A549 treated with AZD2906 at 1 μM for 4 hours (cell line): ENCODE measurements at places on chromosomes 1 and 21. TPM values are rescaled to one million over a fixed set of nuclear protein-coding genes. Genes with fewer than 3 reads are reported as not detected.

The MYOC gene
- not detected in 5 replicates for total RNA-seq

The DNAI4 gene
- total RNA-seq, result 0.22 to 1.1 TPM (median 0.34 TPM) in 5 replicates

The PRELP gene
- total RNA-seq, result 0.01 TPM in 2 of 5 replicates, not detected in the others

The HENMT1 gene
- total RNA-seq, result 3.8 to 4.4 TPM (median 4.0 TPM) in 5 replicates

The DENND2C gene
- 0.32 to 0.51 TPM (median 0.40 TPM) in 5 replicates for total RNA-seq

The NPHS2 gene
- total RNA-seq, result not detected in 5 replicates

The DONSON gene
- 14.7 to 17.9 TPM (median 17.2 TPM) in 5 replicates for total RNA-seq

The SAMSN1 gene
- total RNA-seq, result 0.05 to 0.07 TPM in 2 of 5 replicates, not detected in the others

The TMEM61 gene
- 0.66 to 1.8 TPM (median 1.2 TPM) in 5 replicates for total RNA-seq

The RHBG gene
- total RNA-seq, result not detected in 5 replicates

The C1orf226 gene
- total RNA-seq, result 0.79 to 1.1 TPM (median 0.86 TPM) in 5 replicates

The REG4 gene
- total RNA-seq, result not detected in 5 replicates

The FAM131C gene
- 13.5 to 21.3 TPM (median 19.9 TPM) in 5 replicates for total RNA-seq

The NTRK1 gene
- total RNA-seq, result 0.10 to 0.15 TPM (median 0.13 TPM) in 5 replicates

The KCNA3 gene
- not detected in 5 replicates for total RNA-seq

The PRAMEF1 gene
- total RNA-seq, result 0.07 to 0.14 TPM (median 0.07 TPM) in 3 of 5 replicates, not detected in the others

The FCAMR gene
- total RNA-seq, result not detected in 5 replicates

The PRKAA2 gene
- total RNA-seq, result 1.5 to 2.0 TPM (median 1.9 TPM) in 5 replicates

The OR6K3 gene
- total RNA-seq, result not detected in 5 replicates

The KANK4 gene
- 0.26 to 0.35 TPM (median 0.32 TPM) in 5 replicates for total RNA-seq

The SDE2 gene
- 6.0 to 11.6 TPM (median 7.0 TPM) in 5 replicates for total RNA-seq

The TSTD1 gene
- total RNA-seq, result 0.15 to 0.48 TPM (median 0.26 TPM) in 3 of 5 replicates, not detected in the others

The EPHA2 gene
- total RNA-seq, result 98.2 to 125 TPM (median 118 TPM) in 5 replicates

The OR2G6 gene
- total RNA-seq, result not detected in 5 replicates

The OR2T27 gene
- not detected in 5 replicates for total RNA-seq

The EFNA1 gene
- 21.7 to 30.6 TPM (median 26.3 TPM) in 5 replicates for total RNA-seq

The MIER1 gene
- total RNA-seq, result 8.3 to 12.4 TPM (median 8.7 TPM) in 5 replicates

The CIART gene
- total RNA-seq, result 1.8 to 3.5 TPM (median 2.5 TPM) in 5 replicates

The AXDND1 gene
- 0.17 to 0.37 TPM (median 0.26 TPM) in 5 replicates for total RNA-seq

The SPATA1 gene
- 0.66 to 1.1 TPM (median 0.80 TPM) in 4 of 5 replicates, not detected in the other for total RNA-seq

The PRR9 gene
- 0.05 TPM in 1 of 5 replicates, not detected in the others for total RNA-seq

The FCRL1 gene
- total RNA-seq, result not detected in 5 replicates

The TRIM67 gene
- total RNA-seq, result 0.07 to 0.17 TPM (median 0.12 TPM) in 5 replicates
